Progenitor cell of endocrine pancreas (in vitro differentiated cells): ENCODE measurements at places on chromosomes 3 and 15. TPM values are rescaled to one million over a fixed set of nuclear protein-coding genes. Genes with fewer than 3 reads are reported as not detected.

GRCh38 chr3:155658671-155659261, 86.1 kb downstream of the PLCH1 start:
- peaks cover 19% of the 10 kb centered on the region for H3K4me1 ChIP-seq
- DNase-seq, result no peak
- no peak overlapping the region for H3K27ac ChIP-seq
- no peaks in the 10 kb centered on the region for H3K36me3 ChIP-seq
- no peak overlapping the region for H3K4me3 ChIP-seq

DNA sequence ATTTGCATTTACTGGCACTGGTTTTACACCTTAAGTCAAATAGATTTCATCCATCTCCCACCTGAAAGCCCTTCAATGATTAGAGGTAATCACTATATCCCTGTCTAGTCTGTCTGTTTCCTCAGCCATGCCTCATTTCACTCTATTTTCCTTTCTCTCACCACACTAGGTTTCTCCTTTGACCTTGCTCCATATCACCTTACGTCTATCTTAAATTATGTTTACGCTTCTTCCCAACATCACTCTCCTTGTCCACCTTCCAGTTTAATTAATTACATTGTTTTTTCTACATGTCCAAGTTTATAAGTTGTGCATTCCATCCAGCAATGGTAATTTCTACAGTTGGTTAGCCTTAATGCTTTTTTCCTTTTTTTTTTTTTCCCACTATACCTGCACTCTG, 396.7 kb upstream of the PDZRN3 start:
- H3K27ac ChIP-seq, result peak overlapping the region; percentile 37
- H3K4me1 ChIP-seq, result peaks cover 24% of the 10 kb centered on the region
- H3K4me3 ChIP-seq, result no peak overlapping the region
- H3K27me3 ChIP-seq, result no peaks in the 10 kb centered on the region
- no peak for DNase-seq

DNA sequence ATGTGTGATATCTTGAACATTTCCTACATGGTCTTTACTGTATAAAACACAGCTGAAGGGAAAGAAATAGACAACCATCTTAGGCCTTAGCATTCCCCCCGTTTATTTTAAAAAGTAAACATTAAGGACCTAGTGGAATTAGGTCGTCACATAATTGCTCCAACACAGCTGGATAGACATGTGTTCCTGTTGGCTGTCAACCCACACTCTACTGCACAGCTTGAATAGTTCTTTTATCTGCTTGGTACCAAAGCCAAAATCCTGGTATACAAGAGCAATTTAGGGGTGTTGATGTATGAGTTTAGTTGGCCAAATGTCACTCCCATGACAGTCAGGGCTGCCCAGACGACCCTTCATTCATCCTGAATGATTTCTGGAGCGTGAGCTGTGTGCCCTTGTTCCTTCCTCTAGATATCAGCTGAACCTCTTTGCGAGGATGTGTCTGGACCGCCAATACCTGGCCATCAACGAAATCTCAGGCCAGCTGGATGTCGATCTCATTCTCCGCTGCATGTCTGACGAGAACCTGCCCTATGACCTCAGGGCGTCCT, 179.7 kb downstream of the ITPR1 start:
- H3K36me3 ChIP-seq, result peaks cover 6% of the 10 kb centered on the region
- DNase-seq, result no peak
- peaks cover 17% of the 10 kb centered on the region for H3K27me3 ChIP-seq
- H3K27ac ChIP-seq, result no peak overlapping the region

- H3K4me3 ChIP-seq, result no peak overlapping the region
- no peak overlapping the region for H3K27ac ChIP-seq
- H3K27me3 ChIP-seq, result peaks cover 43% of the 10 kb centered on the region
- no peak for DNase-seq
- peaks cover 1% of the 10 kb centered on the region for H3K4me1 ChIP-seq
These were observed 636 bp downstream of the TBC1D21 start for GRCh38 chr15:73873889-73874511.

DNA sequence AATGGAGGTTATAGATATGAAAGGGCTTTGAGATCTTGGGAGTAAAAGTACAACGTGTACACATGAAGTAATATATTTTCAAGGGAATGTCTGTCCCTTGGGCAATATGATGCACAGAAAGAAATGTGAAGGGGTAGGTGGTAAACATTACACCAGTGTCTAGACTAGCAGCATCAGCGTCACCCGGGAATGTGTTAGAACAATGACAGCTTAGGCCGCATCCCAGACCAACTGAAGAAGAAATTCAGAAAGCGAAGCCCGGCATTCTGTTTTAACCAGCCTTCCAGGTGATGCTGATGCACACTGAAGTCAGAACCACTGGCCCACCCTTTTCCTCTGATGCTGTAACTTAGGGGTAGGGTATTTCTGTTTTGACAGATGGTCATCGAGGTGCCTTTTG, 6.3 kb downstream of the INAFM2 start:
- no peak for DNase-seq
- peaks cover 1% of the 10 kb centered on the region for H3K4me1 ChIP-seq
- peaks cover 4% of the 10 kb centered on the region for H3K36me3 ChIP-seq
- H3K4me3 ChIP-seq, result no peak overlapping the region
- H3K27me3 ChIP-seq, result peaks cover 59% of the 10 kb centered on the region

DNA sequence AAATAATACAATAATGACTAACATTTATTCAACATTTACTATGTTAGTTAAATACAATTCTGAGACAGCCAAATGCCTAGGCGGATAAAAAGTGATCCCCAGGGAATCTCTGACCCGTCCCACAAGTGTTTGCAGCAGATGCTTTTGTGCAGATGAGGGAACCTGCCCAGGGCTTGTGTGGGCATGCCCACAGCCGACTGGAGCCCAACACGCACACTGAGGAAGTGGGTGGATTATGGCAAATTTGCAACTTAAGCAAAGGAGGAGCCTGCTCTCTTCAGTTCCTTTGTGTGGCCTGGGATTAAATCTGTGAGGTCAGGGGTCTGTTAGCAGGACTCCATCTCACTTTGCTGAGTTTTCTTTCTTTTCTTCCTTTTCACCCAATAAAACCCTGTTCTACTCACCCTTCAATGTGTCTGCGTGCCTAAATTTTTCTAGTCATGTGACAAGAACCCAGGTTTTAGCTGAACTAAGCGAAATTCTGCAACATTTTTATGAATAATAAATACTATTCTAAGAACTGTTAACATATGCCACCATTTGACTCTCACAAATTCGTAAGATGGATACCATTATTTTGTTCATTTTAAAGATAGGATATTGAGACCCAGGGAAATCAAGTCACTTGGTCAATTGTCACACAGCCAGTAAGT, 13.9 kb upstream of the RTP1 start:
- no peak overlapping the region for H3K27ac ChIP-seq
- DNase-seq, result no peak
- no peak overlapping the region for H3K4me3 ChIP-seq
- peaks cover 49% of the 10 kb centered on the region for H3K27me3 ChIP-seq
- H3K36me3 ChIP-seq, result no peaks in the 10 kb centered on the region

DNA sequence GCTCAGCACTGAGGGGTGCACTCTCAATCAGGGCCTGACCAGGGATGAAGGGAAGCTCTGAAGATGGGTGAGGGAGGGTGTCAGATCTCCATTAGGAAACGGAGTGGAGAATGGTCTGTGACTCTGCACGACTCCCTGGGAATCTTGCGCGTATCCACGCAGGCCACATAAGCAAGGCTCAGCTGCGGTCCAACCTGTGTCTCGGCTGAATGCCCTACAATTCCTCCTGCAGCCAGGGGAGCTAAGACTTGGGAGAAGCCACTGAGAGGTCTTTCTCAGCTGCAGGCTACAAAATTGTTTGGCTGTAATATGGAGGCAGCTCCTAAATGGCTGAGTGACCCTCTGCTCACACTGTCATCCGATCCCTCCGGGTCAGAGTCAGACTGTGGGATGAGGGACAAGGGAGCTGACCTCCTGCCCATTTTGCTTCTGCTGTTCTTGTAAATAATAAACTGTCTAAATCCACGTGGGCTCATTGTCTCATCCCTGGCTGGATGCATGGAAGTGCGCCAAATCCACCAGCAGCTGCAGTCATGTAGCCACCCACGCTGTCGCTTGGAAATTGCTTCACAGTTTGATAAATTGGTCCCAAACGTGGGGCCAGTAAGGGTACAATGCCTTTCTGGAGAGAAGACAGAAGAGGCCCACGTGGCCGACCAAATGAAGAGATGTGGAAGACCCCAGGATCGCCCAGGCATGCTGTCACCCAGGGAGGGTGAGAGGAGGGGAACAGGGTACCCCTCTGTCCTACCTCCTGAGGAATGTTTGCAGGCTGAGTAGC, 30.5 kb downstream of the ALS2CL start:
- peaks cover 12% of the 10 kb centered on the region for H3K4me1 ChIP-seq
- DNase-seq, result no peak
- H3K27me3 ChIP-seq, result peaks cover 57% of the 10 kb centered on the region
- H3K4me3 ChIP-seq, result no peak overlapping the region
- peak overlapping the region; percentile 16 for H3K27ac ChIP-seq

The TMEM40 gene
- 0.36 TPM in 1 of 2 replicates, not detected in the other for total RNA-seq

DNA sequence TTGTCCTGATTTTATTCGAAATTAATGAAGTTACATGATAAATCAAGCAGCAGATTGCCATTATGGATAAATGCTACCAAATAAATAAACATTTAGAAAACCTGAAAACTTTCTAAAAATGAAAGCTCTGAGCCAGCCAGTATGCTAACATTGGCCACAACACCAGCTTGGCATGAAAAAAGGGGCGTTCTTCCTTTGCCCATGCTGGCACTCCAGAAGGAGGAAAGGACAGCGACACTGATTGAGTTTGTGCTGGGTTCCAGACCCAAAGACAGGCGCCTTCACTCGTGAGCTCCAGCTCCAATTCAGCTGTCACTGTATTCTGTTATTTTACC, 5.1 kb downstream of the STIMATE start:
- no peak for DNase-seq
- H3K4me3 ChIP-seq, result no peak overlapping the region
- peaks cover 21% of the 10 kb centered on the region for H3K4me1 ChIP-seq
- H3K27ac ChIP-seq, result no peak overlapping the region
- H3K27me3 ChIP-seq, result no peaks in the 10 kb centered on the region
